Nephron progenitor cell (in vitro differentiated cells): ENCODE measurements at places on chromosomes 3 and 15.

DNA sequence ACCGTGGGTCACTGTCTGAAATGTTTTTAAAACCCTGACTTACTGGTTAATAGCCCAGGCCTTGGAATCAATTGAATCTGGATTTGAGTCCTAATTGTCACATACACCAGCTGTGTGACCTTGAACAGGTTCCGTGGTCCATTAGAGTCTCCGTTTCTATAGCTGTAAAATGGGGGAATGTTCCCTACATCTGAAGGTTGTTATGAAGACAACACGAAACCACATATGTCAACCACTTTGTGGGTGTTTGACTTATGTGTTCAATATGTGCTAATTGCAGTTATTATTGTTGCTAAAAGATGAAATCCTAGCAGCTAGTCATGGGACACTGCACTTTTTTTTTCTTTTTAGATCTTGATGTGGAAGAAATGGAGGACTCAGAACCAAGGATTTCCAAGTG is 35.3 kb downstream of the ZBTB38 start:
- no peak for DNase-seq

GRCh38 chr3:4533489-4534443 is 40.6 kb downstream of the ITPR1 start:
- DNase-seq, result peak; percentile 37

DNA sequence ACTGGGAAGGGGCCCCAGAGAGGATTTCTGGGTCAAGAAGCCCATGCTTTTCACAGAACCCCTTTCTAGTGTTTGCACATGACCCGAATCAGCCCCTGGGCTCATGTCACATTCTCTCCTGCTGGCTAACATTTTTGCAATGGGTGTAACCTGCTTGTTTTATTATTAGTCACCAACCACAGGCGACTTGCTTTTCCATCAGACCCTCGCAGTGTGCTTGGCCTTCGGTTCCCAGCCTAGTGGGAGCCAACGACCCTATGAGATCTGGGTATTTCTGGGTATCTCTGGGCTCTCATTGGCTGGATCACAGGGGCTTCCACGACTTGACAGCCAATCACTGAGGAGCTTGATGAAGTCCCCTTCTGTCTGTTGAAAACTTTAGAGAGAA is 11.0 kb upstream of the FBLN2 start:
- DNase-seq, result no peak

- no peak for DNase-seq
Observed at GRCh38 chr15:41581110-41581509, 22.1 kb downstream of the TYRO3 start.

DNA sequence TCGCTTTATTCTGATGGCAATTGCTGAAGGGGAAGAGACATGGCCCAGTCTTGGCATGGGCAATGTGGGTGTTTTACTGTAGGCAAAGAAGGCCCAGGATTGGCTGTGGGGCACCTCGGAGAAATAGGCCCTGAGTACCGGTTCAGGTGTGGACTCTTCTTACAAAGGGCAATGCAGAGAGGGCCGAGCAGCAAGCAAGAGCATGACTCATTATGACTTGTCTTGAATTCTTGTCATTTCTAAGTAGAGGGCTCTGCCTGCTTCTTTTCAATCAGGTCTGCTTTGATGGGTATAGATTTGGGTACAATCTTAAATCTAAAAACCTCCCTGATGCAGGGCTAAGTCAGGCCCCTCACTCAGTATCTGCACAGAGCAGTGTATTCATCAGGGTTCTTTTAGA is 14.8 kb upstream of the BUB1B start:
- no peak for DNase-seq

DNA sequence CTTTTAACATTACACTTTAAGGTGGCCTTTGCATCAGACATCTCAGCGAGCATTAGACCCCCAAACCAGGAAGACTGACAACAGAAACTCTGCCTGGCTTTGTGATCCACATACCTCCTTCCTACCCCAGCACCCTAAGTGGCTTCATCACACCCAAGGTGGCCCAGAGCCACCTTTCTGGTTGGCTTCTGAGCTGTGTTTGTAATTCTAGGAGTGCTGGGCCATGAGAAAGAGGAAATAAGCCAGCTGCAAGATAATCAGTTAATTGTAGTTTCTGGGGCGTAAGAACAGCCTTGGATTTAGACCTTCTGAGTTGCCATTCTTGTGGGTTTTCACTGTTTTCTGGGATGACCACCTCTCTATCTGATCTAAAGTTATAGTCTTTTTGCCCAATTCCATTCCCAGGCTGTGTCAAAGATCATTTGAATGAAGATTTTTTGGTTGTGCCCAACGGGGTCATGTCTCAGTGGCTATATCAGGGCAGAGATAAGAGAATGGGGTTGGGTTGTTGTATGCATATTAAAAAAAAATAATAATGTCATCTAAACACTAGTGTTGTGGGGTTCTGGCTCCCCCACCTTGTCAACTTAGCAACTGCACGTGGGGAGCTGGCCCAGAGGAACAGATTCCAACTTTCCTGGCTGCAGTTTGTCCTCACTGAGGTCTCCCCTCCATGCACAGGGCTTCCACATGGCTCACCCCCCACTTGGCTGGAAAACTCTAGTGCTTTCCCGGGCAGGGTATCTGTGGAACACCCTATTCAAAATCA is 234.8 kb upstream of the WNT5A start:
- DNase-seq, result peak; percentile 31

GRCh38 chr15:50003786-50004334 is 115.2 kb downstream of the ATP8B4 start:
- DNase-seq, result peak; percentile 88

GRCh38 chr15:52441841-52442240 is 86.8 kb downstream of the MYO5A start:
- no peak for DNase-seq

DNA sequence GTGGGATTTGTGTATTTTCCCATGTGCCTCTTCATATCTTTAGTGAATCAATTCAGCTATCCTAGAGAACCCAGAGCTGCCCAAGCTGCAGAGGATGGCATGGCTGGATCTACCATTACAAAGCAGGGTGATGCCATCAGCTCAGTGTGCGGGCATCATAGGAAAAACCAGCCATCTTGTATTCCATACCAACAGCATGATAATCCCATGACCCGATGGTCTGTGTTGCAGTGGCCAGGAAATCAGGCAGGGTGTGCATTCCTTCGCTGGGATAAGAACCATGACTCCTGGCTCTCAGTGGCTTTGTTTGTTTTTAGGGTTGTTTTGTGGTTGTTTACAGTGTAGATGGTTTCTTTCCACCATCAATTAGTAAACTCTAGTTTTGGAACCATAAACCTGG is 36.0 kb downstream of the ARHGAP31 start:
- no peak for DNase-seq
